Stimulated activated CD8-positive, alpha-beta memory T cell treated with anti-CD3 and anti-CD28 coated beads, Interleukin-4, amount 100 ng/mL, for 1 hour (primary cell): ENCODE measurements at places on chromosomes 2 and 18.
A peak's percentile ranks its signal among the peaks of the same experiment; 100 is the strongest.

DNA sequence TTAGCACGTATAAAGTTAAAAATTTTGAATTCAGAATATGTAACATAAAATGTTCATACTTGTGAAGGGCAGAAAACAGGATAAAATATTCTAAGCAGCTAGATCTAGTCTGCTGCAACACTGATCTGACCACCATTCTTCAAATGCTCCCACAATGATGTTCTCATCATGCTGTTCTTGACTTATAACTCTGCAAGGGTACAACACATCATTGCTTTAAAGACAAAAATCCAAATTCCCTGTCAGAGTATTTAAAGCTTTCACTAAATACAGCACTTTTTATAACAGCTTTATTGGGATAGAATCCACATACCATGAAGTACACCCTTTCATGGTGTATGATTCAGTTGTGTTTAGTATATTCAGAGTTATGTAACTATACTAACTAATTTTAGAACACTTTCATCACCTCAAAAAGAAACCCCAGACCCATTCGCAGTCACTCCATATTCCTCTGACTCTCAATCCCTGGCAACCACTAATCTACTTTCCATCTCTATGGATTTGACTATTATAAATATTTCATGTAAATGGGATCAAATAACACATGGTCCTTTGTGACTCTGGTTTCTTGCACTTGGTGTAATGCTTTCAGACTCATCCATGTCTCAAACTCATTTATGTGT lies 56.4 kb downstream of the MAP4K3 start:
- DNase-seq = no peak

DNA sequence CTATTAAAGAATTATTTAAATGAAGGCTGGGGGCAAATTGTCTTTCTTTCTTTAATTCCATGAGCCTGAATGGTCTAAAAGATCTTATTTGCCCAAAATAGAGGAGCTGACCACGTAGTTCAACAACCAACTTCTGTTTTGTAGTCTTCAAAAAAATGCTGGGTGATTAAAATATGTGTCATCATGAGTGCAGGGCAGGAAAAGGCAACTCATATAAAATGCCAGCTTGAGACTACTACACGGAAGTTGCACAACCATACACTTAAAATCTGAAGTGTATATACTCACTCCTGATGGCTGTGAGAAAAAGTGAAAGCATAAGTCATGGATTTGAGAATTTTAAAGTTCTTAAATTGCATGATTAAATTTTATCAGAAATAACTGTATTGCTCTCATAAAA lies 210.9 kb downstream of the DYM start:
- DNase-seq = no peak

DNA sequence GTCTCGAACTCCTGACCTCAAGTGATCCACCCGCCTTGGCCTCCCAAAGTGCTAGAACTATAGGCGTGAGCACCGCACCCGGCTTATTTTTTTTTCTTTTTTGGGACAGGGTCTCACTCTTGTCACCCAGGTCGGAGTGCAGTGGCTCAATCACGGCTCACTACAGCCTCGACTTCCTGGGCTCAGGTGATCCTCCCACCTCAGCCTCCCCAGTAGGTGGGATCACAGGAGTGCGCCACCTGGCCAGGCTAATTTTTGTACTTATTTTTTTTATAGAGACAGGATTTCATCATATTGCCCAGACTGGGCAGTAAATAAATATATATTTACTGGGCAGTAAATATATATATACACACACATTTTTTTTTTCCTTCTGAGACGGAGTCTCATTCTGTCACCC lies 2.6 kb downstream of the ATP5F1A start:
- no peak for DNase-seq

DNA sequence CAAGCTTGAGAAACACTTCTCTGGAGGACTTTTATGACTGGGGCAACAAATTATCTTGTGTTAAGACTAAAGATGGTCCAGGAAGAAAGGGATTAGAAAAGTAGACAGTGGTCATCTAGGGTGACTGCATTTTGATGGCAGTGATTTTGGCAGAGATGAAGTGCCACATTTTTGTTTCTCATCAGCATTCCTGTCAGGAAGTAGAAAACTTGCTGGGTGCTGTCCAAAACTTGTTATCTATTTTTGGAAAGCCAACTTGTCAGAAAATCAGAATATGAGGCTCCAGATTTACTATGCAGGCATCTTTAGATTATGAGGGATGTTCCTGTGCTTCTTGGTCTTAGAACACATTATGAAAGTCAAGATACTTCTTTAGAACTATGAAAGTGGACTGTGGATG lies 29.0 kb upstream of the CALCRL start:
- DNase-seq = no peak

- DNase-seq = no peak
These were observed 1.6 kb downstream of the ADCY3 start for GRCh38 chr2:24918326-24919036.

- no peak for DNase-seq
These were observed 983 bp downstream of the CXXC1 start for GRCh38 chr18:50286391-50287027.

DNA sequence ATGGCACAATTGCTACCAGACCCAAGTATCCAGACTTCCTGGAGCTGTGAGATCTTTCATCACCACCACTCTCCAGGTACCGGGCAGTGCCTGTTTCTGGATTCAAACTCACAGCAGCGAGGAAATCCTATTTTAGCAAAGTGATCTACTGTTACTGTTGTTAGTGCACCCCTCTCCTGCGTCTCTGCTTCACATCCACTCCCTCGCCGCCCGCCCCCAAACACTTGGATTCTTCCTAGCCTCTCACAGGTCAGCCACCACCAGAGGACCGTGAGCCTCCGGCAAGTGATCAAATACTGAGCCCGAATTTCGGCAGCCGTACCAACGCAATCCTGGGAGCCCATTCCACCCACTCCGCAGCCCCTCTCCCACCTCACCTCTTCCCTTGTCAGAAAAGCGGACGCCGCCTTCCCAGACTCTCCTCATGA lies 519 bp downstream of the METTL4 start:
- DNase-seq = peak; percentile 34

DNA sequence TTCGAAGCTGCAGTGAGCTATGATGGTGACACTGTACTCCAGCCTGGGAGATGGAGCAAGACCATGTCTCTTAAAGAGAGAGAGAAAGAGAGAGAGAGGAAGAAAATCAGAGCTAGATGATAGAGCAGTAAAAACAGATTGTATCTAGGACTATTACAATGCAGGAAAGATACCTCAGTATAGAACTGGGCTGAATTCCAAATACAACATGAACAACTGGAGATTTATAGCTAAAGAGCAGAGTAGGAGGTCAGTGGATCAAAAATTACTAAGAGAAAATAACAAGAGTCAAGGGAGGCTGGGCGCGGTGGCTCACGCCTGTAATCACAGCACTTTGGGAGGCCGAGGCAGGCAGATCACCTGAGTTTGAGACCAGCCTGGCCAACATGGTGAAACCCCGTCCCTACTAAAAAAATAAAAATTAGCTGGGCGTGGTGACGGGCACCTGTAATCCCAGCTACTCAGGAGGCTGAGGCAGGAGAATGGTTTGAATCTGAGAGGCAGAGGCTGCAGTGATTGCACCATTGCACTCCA lies 100.7 kb upstream of the MSH6 start:
- DNase-seq = no peak

DNA sequence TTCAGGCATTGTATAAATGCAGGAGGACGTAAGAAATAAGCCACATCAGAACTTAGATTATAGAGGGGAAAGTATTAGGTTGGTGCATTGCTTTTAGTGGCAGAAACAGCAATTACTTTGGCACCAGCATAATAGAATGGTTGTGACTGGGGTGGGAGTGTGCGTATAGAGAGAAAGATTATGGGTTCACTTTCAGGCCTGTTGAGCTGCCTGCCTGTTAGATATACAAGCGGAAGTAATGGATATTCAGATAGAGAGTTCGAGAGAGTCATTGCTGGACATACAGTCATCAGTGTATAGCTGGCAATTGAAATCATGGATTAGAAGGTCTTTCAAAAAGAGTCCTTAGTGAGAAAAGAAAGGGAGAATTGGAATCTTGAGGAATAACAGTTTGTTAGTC lies 139.2 kb upstream of the MYO3B start:
- DNase-seq = no peak

DNA sequence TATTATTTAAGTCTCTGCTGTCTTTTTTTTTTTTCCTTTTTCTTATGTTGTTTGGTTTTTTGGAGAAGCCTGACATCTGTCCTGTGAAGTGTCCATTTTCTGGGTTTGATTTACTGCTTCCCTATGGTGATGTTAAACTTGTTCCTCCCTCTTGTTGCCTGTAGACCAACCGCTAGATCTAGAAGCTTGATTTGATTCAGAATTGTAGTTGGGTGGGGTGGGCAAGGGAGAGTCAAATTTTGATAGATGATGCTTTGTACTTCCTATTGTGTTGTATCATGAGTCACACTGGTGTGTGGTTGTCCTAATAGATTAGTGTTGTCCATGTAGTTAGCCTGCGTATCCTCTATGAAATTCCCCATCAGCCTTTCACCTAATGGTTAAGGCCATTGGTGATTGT lies 35.4 kb downstream of the CAB39 start:
- no peak for DNase-seq

- no peak for DNase-seq
These were observed 128.8 kb downstream of the ATL2 start for GRCh38 chr2:38248255-38248654.

- DNase-seq = no peak
These were observed 1.0 kb downstream of the HDLBP start for GRCh38 chr2:241314226-241315092.

GRCh38 chr18:61435064-61435652 lies 101.9 kb downstream of the CDH20 start:
- no peak for DNase-seq

- DNase-seq = no peak
These were observed 69.8 kb downstream of the BCL2 start for GRCh38 chr18:63249771-63250170.

GRCh38 chr2:224860786-224861185 lies 144.6 kb upstream of the CCDC195 start:
- no peak for DNase-seq

DNA sequence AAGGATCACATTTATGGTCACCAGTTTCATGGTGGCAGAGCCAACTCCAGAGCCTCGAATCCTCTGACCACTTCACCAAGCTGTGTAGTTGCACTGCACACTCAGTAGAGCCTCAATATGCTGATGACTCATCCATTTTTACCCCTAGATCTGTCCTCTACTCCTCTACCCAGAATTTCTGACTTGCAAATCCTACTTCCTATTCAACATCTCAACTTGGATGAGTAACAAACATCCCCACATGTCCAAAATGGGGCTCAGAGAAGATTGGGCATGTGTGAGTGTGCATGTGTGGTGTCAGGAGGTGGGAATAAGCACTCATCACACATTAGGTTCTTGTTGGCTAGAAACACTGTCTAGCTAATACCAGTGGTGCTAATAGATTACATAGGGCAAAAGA lies 57.8 kb upstream of the IGFBP2 start:
- no peak for DNase-seq

- no peak for DNase-seq
These were observed 6.9 kb upstream of the FLACC1 start for GRCh38 chr2:201363857-201364560.

DNA sequence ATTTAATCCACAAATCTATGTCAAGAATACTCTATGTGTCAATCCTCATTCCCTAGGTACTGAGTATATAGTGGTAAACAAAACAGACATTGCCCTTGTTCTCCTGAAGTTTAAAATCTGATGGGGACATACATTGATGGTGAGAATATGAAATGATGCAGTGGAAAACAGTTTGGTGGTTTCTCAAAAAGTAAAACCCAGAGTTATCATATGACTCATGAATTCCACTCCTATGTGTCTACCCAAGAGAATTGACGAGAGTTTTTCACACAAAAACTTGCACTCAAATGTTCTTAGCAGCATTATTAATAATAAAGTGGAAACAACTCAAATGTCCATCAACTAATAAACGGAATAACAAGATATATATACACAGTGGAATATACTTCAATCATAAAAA lies 586.7 kb downstream of the CCDC85A start:
- no peak for DNase-seq

DNA sequence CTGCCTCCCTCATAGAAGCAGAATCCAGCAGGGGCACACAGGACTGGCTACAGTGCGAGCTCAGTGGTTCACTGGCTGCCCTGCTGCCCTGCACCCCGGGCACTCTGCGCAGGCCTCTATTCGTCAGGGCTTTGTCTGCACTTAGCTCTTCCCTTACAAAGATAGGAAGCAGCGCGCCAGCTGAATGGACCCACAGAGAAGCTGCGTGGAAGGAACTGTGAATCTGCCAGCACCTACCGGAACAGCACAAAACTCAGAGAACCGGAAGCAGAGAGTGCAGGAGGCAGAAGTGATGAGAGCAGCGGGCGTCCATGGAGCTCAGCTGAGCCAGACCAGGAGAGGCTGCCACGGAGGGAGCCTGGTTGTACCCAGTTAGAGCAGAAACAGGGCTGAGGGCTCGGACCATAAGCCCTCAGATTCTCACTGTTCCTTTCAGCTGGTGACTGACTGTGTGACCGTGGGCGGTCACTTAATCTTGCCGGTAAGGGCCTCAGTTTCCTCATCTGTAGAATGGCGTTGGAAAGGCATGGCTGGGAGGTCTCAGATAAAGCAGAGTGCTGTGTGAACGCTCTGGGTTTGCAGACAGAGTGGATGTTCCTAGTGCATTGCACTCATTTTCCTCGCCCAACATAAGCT lies 23.1 kb upstream of the SLC66A3 start:
- no peak for DNase-seq

GRCh38 chr2:36561237-36561944 lies 36.6 kb downstream of the FEZ2 start:
- no peak for DNase-seq

GRCh38 chr2:129766374-129766993 lies 213.0 kb upstream of the RAB6C start:
- no peak for DNase-seq

DNA sequence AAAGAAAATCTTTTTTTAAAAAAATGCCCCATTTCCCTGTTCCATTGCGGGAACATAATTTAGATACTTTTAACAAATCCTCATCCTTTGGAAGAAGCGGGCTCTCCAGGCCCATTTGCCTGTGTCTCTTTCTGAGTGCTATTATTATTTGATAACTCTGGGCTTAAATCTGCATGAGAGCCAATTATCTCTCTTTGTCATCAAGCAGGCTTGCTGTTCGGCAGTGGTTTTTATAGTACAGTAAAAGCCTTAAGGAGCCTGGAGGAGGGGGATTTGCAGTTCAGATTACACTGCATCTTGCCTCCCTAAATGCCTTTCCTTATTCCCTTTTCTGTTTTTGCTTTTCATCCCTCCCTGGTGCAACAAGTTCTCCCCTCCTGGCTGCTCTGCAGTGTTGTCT lies 50.6 kb downstream of the CELF4 start:
- no peak for DNase-seq

- DNase-seq = no peak
These were observed 3.4 kb downstream of the MRPL35 start for GRCh38 chr2:86202702-86203101.

GRCh38 chr2:191521608-191522208 lies 156.2 kb upstream of the NABP1 start:
- no peak for DNase-seq

DNA sequence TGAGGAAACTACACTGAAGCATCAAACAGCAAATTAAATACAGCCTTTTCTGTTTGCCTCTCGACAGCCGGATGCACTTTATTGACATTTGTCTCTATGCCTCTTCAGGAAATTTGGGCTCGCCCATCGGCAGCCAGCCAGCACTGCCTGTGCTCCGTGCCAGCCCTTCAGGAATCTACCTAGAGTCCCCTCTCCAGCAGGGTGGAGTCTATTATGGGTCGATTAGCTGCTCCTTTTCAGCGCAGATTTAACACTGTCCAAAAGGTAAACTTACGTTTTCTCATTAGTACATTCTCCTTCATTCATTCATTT lies 91.5 kb downstream of the MYCN start:
- no peak for DNase-seq

GRCh38 chr18:9616049-9616448 lies 1.7 kb upstream of the PPP4R1 start:
- DNase-seq = no peak
